ENCODE measurements at places on chromosomes 5 and 9.
A peak's percentile ranks its signal among the peaks of the same experiment; 100 is the strongest.

GRCh38 chr9:125492719-125493118 is 214.3 kb downstream of the MAPKAP1 start:
- no peak for DNase-seq

GRCh38 chr9:109001275-109001676 is 12.0 kb downstream of the CTNNAL1 start:
- DNase-seq: peak; percentile 72

DNA sequence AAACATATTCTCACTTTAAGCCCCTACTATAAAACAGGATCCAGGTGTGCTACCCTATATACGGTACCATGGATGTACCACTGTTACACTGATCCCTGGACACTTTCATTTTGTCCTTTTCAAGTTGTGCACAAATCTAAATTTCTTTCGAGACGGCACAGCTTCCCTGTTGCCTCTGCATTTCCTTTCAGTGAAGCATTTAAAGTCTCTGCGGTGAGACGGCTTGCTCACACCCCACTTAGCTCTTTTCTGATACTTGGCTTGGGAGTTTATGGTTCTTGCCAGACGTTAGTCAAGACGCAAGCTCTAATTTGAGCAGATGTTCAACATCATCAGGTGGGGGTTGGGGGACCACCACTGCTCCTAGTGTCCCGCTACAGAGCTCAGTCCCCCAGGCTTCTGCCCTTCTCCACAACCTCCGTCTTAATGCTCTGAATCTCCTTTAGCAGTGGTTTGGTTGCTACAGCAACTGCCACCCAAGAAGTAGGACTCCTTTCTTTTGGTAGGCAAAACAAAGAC is 15.8 kb downstream of the F2RL2 start:
- DNase-seq: peak; percentile 64

- DNase-seq: no peak
Measured at GRCh38 chr5:156020647-156021046, 306.3 kb upstream of the SGCD start.

DNA sequence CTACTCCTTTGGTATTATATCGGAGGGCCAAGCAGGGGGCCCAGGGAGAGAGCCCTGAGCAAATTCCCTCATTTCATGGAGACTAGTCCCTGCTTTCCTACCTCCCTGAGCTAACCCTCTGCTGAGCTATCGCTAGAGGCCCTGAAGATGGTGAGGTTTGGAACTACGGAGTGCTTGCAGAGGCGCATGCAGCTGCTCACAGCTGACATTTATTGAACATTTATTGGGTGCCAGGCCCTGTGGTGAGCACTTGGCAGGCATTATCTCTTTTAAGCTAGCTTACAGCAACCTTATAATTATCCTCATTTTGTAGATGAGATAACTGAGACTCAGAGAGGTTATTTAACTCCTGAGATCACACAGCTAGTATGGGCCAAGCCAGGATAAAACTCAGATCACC is 9.8 kb downstream of the FAT2 start:
- no peak for DNase-seq

GRCh38 chr5:135253601-135254178 is 145.3 kb downstream of the MACROH2A1 start:
- DNase-seq: peak; percentile 82

- no peak for DNase-seq
Measured at GRCh38 chr5:86452251-86452650, 165.5 kb upstream of the COX7C start.
